ENCODE measurements at places on chromosomes 7 and 10.

GRCh38 chr10:128005858-128006257 is 99.0 kb downstream of the PTPRE start:
- DNase-seq: no peak

- no peak for DNase-seq
These were observed 20.0 kb downstream of the RBM17 start for GRCh38 chr10:6108631-6109443.

GRCh38 chr7:24727154-24728120 is 29.8 kb downstream of the GSDME start:
- DNase-seq: peak; percentile 77

- DNase-seq: no peak
These were observed 1.3 kb downstream of the ZNRF2 start for GRCh38 chr7:30285536-30286284.

- DNase-seq: peak; percentile 65
These were observed at the start of gene PAPSS2 for GRCh38 chr10:87659571-87660483. Gene PAPSS2, plus strand, starts transcription at chr10:87659878. Its CDS starts 104 bp downstream, at chr10:87659982.

DNA sequence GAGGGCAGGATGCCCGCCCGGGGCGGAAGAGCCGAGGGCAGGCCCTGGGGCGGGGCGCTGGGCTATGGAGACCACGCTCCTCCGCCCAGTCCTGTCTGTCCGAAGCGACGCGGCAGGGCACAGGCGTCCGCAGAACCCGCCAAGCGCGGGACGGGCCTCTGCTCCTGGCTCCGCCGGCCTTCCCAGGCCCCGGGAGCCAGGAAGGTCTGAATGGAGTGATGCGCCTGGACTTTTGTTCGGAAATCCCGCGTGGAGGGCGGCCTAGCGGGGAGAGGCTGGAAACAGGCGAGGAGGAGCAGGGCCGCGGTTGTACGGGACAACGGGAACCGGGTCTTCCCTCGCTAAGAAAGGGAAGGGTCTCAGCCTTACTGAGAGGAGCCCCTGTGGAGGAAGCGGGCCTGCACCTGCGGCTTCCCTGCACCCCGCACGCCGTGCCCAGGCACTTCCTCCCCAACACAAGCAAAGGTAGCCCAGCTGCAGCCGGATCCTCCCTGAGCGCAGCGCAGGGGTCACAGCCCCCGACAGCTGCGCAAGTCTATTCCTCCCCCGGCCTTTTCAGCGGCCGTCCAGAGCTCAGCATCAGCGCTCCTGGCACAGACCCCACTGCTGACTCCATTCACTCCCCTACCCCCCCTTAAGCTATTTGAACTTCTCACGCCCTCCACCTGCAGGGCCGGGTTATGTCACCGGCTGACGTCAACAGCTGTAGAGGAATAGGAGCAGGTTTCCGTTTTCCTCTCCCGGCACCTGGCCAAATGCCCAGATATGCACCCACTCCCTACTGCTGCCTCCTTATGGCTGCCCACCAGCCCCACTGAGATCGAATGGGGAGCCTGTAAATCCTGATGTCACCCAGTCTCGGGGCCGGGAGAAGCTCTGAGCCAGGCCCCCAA is 143.2 kb upstream of the RET start:
- peak; percentile 40 for DNase-seq

GRCh38 chr7:80603940-80604339 is 34.5 kb upstream of the CD36 start:
- no peak for DNase-seq

GRCh38 chr7:69605070-69605469 is 6.8 kb downstream of the AUTS2 start:
- no peak for DNase-seq
